ENCODE measurements at places on chromosomes 16 and 17. TPM values are rescaled to one million over a fixed set of nuclear protein-coding genes. Genes with fewer than 3 reads are reported as not detected.

GALR2 gene
- not detected for total RNA-seq

CES1 gene
- total RNA-seq = 56.8 TPM

CIITA gene
- 32.0 TPM for total RNA-seq

NLGN2 gene
- 22.3 TPM for total RNA-seq

XYLT1 gene
- 17.0 TPM for total RNA-seq

ARL5C gene
- not detected for total RNA-seq

MRM3 gene
- 10.7 TPM for total RNA-seq

ANKFN1 gene
- 33.9 TPM for total RNA-seq

GP2 gene
- 0.49 TPM for total RNA-seq

CDH5 gene
- 25.8 TPM for total RNA-seq

ARL4D gene
- 34.3 TPM for total RNA-seq
